ENCODE measurements at places on chromosomes 16 and 17.
A peak's percentile ranks its signal among the peaks of the same experiment; 100 is the strongest.

- no peak for DNase-seq
These were observed 29.5 kb downstream of the WWOX start for GRCh38 chr16:78128913-78129312.

GRCh38 chr16:3488801-3489200 lies 6.5 kb downstream of the C16orf90 start:
- DNase-seq, result no peak

DNA sequence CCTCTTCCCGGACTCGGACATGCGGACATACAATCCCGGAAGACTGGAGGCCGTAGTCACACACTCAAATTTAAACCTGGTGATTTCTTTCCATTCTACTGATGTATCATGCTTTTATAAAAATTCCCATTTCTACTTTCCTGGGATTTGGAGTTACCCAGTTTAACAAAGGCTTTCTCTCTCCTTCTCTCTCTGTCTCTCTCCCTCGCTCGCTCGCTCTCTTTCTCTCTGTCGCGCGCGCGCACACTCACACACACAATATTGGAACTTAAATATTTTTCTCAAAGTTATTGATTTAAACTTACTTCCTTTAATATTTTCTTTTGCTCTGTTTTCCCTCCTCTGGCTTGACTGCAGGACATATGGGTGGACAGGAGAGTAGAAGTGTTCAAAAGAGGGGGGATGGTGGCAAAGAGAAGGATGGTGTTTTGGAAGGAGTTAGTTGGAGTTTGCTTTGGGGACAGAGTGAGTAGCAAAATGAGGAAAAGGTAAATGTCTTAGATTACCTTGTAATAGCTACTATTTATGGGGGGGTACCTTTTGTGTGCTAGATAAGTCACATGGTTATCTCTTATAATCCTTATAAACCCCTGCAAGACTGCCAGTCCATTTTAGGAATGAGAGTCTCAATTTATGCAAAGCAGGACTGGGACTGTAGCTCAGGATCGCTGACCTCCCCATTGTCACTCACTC lies 878 bp upstream of the TRIM25 start:
- peak; percentile 10 for DNase-seq

DNA sequence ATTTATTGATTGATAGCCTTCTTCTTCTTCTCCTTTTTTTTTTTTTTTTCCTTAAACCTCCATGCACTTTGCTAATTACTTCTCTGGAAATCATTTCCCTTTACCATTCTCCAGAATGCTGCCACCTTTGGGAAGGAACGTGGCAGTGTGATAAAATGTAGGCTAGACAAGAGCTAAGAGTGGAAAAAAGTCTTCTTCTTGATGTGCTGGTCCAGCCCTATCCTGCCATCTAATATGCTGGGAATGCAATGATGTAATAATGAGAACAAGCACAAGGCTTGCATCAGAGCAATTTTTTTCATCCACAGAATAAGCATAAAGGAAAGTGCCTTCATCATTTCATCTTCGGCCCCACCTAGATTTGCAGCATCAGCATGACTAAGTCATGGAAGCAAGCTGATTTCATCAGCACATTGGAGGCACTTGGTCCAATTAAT lies 128.7 kb upstream of the ZFHX3 start:
- no peak for DNase-seq

- DNase-seq, result no peak
These were observed 11.6 kb downstream of the ZNF423 start for GRCh38 chr16:49844359-49844758.

DNA sequence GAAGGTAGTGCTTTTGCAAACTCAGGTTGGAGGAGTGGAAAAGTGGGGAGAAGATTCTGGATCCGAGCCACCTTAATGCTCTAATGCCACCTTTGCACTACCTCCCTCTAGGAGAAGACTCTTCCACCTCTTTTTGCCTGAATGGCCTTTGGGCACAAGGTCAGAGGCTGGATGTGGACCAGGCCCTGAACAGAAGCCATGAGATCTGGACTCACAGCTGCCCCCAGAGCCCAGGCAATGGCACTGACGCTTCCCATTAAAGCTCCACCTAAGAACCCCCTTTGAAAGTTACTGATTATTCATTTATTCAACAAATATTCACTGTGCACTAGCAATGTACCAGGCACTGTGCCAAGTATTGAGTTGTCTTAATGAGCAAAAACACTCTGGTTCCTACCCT lies 3.2 kb downstream of the SHBG start:
- DNase-seq, result no peak

All from right renal pelvis (tissue), 4 donors.